ENCODE measurements at places on chromosomes 4 and X.

DNA sequence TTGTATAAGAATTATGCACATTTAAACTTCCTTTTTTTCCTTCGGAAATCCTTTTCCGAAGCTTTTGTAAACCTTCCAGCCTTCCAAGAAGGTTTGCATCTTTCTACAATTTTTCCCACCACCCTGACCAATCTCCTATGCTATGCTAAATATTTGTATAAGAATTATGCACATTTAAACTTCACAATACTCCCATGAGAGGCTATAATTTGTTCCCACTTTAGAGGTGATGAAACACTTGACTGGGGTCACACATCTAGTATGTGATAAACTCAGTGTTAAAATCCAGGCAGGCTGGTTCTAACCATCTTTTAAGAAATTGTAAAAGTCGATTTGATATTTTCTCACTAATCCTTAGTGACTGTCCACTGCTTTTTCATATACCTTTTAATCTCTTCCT lies 22.1 kb downstream of the NUDT6 start:
- DNase-seq, result no peak

- no peak for DNase-seq
These were observed 266.3 kb downstream of the PDGFC start for GRCh38 chr4:156705311-156705710.

- no peak for DNase-seq
These were observed 26.0 kb downstream of the TBC1D19 start for GRCh38 chr4:26609868-26610267.

- no peak for DNase-seq
These were observed 44.5 kb downstream of the DTHD1 start for GRCh38 chr4:36325926-36326325.

DNA sequence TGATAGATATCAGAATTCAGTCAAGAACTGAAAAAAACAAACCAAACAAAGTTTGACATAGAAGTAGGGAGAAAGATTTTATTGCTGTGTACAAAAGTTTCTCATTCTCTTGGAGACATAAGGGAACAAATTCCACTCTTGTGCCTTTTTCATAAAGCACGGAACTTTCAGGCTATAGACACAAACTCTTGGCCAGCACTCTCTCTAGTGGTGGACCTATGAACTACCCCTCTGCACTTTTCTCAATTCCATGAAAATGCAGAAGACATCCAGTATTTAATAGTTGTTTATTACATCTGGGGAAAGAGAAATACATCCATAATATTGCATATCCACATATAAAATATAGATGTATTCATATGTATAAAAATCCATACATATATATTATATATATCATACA lies 291.6 kb upstream of the HS3ST1 start:
- DNase-seq, result no peak

- no peak for DNase-seq
These were observed 18.6 kb downstream of the ARSJ start for GRCh38 chr4:113960684-113961321.

- DNase-seq, result no peak
These were observed 12.1 kb downstream of the TMEM156 start for GRCh38 chr4:39020130-39020529.

GRCh38 chr4:179195887-179196286 lies 1753.7 kb upstream of the AGA start:
- DNase-seq, result no peak

GRCh38 chrX:50432829-50433289 lies 37.8 kb downstream of the DGKK start:
- DNase-seq, result no peak

GRCh38 chr4:150464523-150464922 lies 117.4 kb upstream of the MAB21L2 start:
- DNase-seq, result no peak

DNA sequence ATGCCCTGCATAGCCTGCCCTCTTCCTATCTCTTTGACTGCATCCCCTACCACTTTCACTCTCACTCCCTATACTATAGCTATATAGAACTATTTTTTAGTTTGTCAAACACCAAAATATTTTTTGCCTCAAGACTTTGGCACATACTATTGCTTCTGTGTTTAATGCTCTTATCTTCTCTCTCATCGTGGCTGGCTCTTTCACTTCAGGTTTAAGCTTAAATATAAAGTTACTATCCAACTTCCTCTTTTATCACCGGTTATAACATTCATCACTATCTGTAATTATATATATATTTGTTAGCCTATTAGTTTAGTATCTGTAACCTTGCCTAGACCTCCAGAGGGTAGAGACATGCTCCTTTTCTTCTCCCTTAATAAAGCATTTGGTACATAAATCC lies 11.5 kb upstream of the HMGB2 start:
- no peak for DNase-seq

GRCh38 chr4:183505611-183506388 lies 942 bp downstream of the ING2 start:
- peak; percentile 86 for DNase-seq

- no peak for DNase-seq
These were observed at the start of gene GUCY1A1 for GRCh38 chr4:155666344-155667221. GUCY1A1 (plus strand) TSS chr4:155666848; CDS start chr4:155696868, 30,020 bp downstream.

DNA sequence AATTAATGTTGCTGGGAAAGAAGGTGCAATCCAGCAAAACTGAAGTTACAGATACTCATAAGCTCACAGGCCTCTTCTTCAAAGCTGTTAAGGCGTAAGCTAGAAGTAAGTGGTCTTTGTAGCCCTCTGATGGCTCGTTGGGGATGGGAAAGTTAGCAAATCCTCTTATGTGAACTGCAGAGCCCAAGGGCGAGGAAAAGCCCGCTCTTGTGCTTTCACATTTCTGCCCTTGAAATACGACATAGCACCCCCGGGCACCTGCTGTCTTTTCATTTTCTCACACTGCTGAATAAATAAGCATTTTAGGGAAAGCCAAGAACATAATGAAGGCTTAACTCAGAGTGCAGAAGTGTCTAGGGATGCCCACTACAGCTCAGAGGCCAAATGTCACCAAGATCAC lies 73.1 kb upstream of the SORBS2 start:
- DNase-seq, result no peak

DNA sequence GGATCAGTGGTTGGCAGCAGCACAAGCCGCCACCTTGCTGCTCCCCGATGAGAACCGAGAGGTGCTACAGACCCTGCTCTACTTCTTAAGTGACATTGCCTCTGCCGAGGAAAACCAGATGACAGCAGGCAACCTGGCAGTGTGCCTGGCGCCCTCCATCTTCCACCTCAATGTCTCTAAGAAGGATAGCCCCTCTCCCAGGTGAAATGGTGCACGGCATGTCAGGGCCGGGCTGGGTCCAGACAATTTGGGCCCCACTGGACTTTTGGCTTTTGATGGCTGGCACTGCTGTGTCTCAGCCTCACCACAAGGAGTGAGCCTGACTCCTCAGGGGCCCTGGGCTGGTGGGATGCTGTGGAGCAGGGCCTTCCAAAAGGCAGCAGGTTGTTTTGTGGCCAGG lies 74.1 kb downstream of the STARD8 start:
- no peak for DNase-seq

DNA sequence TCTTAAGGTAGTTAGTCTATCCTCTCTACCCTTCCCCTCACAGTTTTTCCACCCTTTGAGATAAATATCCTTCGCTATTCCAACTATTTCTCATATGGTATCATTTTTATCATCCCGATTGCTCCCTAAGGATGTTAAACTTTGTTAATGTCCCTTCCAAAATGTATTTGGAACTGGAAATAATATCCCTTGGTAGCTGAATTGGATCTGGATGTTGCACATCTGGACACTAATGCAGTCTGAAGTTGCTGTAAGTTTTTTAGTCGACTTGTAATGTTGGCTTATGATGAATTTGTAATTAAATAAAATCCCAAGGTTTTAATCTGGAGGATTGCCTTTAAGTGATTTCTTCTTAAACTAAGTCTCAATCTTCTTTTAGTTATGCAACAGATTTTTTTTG lies 22.5 kb downstream of the XIAP start:
- DNase-seq, result no peak

DNA sequence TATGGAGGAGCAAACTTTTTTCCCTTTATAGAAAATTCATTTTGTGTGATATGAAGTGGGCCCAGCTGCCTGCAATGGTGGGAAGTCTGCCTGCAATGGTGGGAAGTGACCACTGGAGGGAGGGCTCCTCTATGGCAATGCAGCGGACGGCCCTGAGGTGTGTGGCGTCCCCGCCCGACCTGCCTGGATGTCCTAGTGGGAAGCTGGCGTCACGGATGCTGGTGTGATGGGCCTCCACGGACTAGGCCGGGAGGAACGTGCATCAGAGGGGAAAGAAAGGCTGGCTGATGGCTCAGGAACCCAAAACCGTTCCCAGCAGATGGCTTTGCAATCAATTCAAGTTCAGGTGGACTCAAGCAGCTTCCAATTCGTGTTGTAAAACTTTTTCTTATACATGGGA lies 177.9 kb downstream of the AFAP1 start:
- DNase-seq, result peak; percentile 38

- DNase-seq, result no peak
These were observed 56.7 kb upstream of the RASSF6 start for GRCh38 chr4:73676861-73677323.

DNA sequence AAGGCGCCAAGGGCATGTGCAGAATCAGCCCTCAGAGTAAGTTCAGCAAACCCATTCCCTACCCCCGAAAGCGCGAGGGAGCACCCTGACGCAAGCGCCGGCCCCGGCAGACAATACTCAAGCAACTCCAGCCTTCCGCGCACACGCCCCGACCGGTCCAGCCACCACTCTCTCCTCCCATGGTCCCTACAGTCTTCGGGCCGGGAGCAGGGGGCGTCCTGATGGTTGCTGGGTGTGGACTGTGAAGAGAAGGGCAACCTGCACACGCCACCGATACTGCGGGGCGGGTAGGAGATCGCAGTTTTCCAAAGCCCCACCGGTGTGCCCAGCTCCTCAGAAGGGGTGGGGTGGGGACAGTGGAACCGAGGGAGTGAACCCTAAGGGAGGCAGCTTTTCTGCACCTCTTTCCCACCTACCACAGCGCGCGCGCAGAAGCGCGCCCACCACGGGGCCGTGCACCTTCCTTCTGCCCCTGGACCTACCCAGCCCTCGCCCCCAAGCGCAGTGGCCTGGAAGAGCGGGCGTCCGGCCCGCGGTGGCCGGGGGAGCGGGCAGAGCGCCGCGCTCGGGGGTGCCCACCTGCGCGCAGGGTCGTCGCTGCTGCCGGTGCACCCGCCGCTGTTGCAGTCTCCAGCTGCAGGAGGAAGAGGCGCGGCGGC lies 650.2 kb upstream of the DIPK2B start:
- peak; percentile 4 for DNase-seq

- no peak for DNase-seq
These were observed 1879.4 kb upstream of the TENM3 start for GRCh38 chr4:180363815-180364214.

DNA sequence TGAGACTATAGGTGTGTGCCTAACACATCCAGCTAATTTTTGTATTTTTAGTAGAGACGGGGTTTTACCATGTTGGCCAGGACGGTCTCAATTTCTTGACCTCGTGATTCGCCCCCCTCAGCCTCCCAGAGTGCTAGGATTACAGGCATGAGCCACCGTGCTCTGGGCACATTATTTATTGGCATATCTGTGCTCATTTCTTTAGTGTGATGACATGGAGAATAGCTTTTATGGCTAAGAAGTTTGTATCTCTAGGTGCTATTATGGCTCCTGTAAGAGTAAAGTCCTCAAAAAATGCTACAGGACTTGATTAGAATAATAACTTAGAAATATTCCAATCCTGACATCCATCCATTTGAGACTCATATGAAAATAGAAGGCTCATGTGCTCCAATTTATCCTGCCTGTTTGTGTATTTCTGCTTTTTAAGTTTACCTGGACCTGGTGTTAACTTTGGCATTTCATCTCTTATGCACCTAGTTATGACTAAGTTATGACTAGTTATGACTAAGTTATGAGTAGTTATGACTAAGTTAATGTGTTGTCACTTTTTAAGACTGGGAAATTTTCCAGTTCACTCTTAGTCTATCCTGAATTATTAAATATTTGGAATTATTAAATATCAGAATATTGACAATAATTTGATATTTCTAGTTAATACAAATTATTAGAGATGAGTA lies 36.4 kb upstream of the UNC5C start:
- DNase-seq, result no peak

DNA sequence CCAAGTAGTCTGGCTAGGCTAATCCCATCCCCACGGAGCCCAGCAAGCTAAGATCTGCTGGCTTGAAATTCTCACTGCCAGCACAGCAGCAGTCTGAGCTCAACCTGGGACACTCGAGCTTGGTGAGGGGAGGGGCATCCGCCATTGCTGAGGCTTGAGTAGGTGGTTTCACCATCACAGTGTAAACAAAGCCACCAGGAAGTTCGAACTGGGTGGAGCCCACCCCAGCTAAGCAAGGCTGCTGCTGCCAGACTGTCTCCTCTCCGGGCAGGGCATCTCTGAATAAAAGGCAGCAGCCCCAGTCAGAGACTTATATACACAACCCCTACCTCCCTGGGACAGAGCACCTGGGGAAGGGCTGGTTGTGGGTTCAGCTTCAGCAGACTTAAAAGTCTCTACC lies 639.6 kb downstream of the IQCM start:
- DNase-seq, result no peak

DNA sequence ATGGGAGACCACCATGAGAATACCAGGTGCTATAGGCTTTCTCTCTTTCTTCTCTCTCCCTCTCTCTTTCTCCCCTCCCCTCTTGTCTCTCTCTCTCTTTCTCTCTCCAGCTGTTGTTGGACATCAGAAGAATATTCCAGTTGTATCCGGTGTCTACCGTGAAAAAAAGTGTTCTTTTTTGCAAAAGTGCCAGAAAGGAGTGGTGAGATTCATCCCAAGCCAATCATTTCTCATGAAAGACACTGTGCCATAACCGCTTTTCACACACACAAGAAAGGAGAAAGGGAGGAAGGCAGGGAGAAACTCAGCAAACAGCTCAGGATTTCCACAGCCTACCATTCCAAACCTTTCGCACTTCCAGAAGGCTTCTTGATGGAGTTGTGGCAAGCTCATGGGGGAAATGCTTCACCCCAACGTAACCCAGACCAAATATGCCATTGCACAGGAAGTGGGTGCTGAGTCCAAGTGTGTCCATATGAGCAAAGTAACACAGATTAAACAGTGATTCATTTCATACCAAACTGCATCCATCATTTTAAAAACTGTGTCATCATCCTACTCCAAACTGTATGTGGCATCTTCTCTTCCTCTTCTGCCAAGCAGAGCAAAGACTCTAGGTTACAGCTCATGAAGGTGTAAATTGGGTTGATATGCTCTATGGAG lies 224.0 kb downstream of the APBB2 start:
- DNase-seq, result no peak

DNA sequence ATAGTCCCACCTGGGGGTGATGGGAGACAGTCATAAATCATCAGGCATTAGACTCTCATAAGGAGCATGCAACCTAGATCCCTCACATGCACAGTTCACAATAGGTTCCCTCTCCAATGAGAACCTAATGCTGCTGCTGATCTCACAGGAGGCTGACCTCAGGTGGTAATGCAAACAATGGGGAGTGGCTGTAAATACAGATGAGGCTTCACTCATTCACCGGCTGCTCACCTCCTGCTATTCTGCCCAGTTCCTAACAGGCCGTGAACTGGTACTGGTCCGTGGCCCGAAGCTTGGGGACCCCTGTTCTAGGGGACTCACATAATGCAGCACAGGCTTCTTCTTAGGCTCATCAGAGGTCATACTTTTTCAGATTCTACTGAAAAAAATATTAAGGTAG lies 625.9 kb upstream of the AGA start:
- DNase-seq, result no peak

Measured in central memory CD4-positive, alpha-beta T cell (primary cell).